ENCODE measurements at places on chromosomes 1 and 21.

DNA sequence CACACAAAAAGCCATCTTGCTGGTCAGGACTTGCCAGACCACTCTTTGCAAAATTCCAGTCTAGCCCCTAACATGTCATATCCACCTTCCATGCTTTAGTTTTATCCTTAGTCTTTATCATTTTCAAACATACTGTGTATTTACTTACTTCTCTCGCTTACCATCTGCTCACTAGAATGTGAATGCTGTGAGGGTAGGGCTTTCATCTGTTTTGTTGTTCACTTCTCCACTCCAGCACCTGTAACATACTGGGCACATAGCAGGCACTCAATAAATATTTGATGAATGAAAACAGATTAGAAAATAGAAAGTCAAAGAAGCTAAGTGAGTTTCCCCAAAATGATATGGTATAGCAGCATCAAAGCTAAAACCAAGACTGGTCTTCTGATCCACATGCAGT, 79.9 kb downstream of the OLFML2B start:
- no peak for DNase-seq

- DNase-seq: no peak
These were observed 13.5 kb upstream of the BCL10 start for GRCh38 chr1:85289848-85290335.

DNA sequence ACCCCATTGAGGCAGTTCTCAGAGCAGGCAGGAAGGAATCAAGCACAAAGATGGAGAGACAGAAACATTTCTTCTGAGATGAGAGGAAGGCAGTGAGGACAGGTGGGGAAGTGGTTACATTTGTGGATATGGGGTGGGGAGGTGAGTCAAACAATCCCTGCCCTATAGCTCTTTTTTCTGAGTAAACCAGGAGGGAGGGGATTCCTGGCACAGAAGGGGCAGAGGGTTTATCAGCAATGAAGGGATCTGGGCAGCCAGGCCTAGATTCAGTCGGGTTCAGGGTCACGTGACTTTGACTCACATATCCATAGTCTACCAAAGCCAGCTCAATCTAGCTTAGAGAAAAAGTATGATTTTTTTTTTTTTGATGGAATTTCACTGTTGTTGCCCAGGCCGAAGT, 15.7 kb upstream of the PHC2 start:
- no peak for DNase-seq

- peak; percentile 91 for DNase-seq
These were observed 19.7 kb upstream of the CAPZB start for GRCh38 chr1:19504796-19505692.

GRCh38 chr1:176149939-176150807, 56.9 kb downstream of the COP1 start:
- DNase-seq: no peak

DNA sequence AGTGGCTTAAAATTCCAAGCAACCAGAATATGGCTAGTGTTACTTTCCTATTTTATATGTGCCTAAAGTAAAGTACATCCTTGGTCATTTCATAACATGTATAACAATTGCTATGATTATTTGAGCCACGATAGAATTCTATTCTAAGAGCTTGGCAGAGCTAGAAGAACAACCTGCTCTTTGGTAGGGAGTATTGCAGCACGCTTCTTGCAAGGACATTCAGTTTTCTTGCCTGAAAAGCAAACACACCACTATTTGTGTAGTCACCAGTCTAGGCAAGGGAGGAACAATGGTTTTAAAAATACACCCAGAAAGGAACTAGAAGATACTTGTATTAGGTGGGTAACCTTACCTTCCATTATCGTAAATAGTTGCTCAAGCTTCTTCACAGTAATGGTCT, 51.5 kb downstream of the CNST start:
- DNase-seq: no peak

GRCh38 chr1:202207292-202207691, 13.7 kb downstream of the LGR6 start:
- DNase-seq: no peak

DNA sequence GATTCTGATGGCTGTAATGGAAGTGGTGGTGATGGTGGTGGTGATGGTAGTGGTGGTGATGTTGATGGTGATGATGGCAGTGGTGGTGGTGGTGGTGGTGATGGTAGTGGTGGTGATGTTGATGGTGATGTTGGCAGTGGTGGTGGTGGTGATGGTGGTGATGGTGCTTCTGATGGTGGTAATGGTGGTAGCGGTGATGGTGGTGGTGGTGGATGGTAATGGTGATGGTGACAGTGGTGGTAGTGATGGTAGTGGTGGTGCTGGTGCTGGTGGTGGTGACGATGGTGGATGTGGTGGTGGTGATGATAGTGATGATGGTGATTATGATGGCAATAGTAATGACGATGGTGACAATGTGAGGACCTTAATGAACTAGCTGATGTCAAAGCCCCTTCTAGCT, 35.6 kb upstream of the LRRC3 start:
- peak; percentile 2 for DNase-seq

Measured in left lung (tissue), 14 donors.